ENCODE measurements at places on chromosomes 16 and 17.

DNA sequence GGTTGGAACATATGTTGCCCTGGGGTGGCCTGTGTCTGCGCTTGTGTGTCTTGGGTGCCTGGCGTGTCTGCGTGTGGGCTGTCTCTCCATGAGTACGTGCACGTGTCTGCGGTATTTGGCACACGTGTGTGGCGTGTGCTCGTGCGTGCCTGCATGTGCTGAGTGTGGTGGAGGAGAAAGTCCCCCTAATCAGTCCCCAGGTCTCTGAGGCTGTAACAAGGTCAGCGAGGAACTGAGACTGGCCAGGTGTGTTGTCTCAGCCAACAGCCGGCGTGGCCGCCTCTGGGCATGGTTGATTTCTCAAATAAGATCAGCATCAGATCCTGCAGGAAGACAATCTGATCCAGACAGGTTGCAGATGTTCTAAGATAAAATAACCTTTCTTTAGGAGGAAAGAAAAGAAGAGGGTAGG is 3.5 kb upstream of the CPNE7 start:
- no peak for DNase-seq

GRCh38 chr17:6996256-6997011 is 585 bp downstream of the ALOX12 start:
- no peak for DNase-seq

DNA sequence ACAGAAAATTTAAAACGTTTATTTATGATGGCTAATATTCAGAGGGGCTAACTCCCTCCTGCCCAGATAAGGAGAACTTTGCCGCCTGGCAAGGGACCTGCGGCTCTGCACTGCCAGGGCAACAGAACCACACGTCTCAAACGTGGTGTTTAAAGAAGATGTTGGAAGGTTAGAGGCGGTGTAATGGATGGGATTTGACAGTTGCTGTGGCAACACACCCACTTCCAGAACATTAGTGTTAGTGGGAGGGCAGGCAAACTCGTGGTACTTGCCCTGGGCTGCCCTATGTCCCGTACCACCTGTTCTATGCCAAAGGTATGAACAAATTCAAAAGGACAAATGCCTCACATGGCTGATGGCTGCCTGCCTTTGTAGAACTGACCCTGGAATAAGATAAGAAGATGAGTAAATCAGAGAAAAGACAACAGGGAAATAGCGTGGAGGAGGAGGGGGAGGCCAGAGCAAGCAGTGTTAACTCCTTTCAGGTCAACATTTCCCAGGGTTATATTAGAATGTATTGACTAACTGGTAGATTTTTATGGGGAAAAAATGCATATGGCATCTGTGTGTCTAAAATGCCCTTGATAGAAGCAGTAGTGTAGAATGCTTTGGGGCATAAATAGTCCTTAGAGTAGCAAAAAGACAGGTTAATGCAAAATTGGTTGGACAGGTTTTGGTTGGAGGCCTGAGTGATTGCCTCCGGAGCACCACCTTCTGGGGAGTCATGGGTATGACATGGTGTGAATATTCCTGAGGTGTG is 30.8 kb downstream of the HLF start:
- DNase-seq: peak; percentile 37

DNA sequence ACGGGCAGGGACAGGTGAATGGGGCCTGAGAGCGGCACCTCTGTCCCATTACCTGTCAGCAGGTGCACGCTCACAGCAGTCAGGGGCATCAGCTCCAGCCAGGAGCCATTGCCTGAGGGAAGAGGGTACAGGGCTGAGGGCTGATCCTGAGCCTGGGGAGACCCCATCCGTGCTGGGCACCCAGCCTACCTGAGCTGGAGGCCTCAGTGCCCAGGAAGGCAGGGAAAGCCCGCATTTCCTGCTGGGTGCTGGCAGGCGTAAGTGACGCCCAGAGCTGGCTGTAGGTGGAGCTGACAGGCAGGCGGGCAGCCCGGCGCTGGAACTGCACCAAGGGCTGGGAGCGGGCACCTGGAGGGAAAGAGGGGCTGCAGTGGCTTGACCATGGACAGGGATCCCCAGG is 7.4 kb downstream of the FAM171A2 start:
- no peak for DNase-seq

DNA sequence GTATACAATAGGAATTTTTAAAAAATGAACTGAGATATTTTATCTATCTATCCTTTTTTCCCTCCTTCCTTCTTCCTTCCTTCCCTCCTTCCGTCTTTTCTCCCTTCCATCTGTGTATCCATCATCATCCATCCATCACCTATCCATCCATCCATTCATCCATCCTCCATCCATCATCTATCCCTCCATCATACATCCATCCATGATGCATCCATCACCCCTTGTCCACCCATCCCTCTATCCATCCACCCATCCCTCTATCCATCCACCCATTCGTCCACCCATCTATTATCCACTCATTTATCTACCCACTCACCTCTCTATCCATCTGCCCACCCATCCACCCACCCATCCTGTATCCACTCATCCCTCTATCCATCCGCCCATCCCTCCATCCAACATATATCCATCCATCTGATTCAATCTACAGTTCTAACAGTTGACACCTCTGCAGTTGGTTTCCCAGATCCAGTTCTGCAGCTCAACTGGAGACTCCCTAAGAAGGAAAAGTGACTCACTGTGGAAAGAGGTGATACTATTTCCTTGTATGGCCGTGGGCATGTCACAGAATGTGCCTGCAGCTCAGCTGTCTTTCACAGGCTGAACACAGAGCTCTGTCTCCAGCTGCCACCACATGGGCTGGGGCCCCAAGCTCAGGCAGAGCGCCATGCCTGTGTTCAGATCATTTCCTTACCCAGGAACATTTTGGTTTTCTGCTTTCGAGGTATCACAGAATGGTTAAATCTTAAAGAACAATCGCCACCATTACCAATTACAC is 130.8 kb downstream of the XYLT1 start:
- no peak for DNase-seq

DNA sequence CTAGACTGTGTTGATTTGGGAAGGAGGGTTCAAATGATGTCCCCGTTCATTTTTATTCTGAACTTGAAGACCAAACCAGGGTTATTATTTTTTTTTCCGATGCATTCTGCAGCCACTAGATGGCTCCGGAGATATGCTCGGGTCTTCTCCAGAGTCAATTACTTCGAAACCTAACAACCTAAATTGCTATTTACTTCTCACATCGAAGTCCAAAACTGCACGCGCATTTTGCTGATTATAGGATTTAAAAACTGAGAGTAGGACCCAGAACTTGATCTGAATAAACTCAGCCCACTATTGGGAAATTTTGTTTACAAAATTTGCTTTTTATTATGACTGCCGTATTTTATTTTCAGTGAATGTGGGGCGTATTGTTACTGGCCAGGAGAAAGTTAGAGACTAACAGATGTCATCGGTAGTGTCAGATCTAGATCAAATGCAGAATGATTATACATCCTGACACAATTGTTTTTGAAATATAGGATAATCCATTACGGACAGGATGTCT is 263.8 kb downstream of the HS3ST3A1 start:
- no peak for DNase-seq

- no peak for DNase-seq
These were observed 3.6 kb upstream of the HIC1 start for GRCh38 chr17:2051061-2051932.

DNA sequence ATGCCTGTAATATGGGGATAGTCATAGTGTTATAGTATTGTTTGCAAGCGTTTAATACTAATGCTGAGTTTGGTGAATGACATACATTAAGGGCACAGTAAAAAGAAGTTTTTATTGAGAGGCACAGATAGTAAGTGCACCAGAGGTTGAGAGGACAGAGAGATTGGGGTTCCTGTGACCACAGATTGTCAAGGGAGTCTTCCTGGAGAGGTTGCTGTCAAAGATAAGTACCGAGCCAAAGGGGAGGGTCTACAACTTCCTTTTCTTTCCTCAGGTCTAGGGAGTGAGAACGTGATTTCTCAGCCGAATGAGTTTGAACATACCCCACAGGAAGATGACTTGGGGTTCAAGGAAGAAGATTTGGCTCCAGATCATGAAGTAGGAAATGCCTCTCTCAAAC is 1.8 kb downstream of the ZNF48 start:
- DNase-seq: no peak

DNA sequence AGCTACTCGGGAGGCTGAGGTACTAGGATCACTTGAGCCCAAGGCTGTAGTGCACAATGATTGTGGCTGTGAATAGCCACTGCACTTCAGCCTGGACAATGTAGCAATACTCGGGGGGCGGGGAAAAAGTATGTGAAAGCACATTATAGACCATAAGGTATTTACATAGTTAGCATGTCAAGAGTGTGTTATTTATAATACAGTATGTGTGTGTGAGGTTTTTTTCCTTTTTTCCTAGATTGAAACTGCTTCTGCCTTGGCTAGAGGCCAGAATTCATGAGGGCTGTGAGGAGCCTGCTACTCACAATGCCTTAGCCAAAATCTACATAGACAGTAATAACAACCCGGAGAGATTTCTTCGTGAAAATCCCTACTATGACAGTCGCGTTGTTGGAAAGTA is 30.5 kb downstream of the PTRH2 start:
- DNase-seq: no peak

DNA sequence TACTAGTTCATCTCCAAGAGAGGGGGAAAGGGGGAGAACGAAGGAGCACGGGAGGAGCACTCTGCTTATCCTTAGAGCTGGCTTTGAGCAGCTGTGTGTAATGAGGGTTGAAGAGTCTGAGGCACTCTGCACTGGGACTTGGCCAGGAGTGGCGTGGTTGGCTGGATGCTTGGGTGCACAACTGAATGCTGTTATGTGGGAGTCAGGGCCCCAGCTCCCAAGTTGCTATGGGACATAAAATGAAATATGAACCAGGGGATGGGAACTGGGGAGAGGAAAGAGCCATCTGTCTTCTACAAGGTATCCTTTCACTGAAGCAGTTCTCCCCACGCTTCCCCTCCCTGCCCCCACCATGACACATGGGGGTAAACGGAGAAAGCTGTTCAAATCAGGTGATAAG is 105.9 kb upstream of the ANKFN1 start:
- DNase-seq: no peak

DNA sequence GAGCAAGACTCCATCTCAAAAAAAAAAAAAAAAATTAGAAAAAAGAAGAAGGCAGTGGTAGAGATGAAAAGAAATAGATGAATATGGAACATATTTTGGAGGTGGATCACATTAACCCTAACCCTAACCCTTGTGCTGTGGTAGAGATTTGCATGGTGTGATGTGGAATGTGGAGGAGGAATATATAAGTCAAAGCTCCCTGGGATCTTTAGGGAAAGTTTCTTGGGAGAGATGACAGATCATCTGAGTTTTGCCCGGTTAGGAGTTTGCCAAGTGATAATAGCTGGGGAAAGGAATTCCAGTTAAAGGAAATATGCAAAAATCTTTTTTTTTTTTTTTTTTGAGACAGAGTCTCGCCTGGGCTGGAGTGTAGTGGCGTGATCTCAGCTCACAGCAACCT is 13.0 kb upstream of the BLMH start:
- no peak for DNase-seq

- DNase-seq: no peak
These were observed 25.5 kb downstream of the C17orf58 start for GRCh38 chr17:67970783-67971182.
